Right ventricle myocardium superior (tissue), 1 donor: ENCODE measurements at places on chromosomes 4 and X.

- DNase-seq, result no peak
These were observed 620.0 kb downstream of the ADGRL3 start for GRCh38 chr4:61820136-61820535.

GRCh38 chr4:78642934-78643333 lies 91.4 kb downstream of the ANXA3 start:
- no peak for DNase-seq

DNA sequence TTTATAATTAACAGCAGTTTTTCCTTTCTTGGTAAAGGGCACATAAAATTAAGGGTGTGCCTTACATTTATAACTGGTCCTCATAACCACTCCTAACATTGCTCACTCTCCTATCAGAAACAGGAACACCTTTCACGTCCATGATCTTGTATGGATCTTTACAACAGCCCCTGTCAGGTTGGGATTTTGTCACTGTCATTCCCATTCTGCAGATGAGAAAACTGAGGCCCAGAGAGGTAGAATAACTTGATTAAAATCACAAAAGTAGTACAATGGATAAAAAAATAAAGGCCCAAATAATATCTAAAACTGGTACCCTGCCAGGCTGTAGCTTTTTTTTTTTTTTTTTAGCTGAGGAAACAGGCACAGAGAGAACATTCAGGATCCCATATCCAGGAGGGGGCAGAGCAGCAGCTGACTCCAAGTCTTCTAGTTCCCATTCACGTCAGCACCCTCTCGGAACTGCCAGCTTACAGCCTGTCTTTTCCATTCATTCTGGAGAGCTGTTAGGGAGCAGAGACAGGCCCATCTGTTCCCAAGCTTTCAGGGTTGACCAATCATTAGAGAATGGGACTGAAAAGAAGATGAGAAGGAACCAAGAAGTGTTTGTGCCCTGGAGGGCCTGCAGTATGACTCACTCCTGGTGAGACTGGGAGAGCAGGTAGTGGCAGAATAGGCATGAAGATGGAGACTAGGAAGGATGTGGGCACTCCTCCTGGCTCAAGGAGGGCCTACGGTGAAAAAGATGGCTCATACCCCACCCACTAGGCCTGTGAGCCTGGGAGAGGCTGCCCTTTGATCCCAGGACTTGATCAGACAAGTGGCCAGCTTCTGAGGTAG lies 7.3 kb downstream of the SUV39H1 start:
- DNase-seq, result no peak

DNA sequence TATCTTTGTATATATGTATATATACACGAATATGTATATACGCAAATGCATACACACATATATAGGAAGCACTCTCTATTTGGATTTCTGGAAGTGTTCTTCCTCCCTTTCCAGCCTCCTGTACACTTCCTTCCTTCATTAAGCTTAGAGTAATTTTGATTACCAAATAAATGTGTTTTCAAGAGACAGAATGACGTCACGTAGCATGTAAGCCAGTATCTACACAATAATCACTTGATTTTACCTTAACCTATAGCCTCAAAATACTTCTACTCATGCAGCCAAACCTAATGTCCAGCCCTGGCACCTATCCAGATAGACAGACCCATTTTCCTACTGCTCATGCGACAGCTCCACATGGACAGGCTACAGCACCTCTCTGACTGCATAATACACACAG lies 29.9 kb downstream of the MAGEA10 start:
- no peak for DNase-seq

GRCh38 chr4:185958094-185958747 lies 110.7 kb upstream of the TLR3 start:
- no peak for DNase-seq

GRCh38 chr4:118273642-118274041 lies 79.2 kb downstream of the PRSS12 start:
- DNase-seq, result no peak

GRCh38 chr4:176479767-176480166 lies 160.0 kb downstream of the SPCS3 start:
- no peak for DNase-seq

- DNase-seq, result no peak
These were observed 333.6 kb upstream of the IGFBP7 start for GRCh38 chr4:57443787-57444186.

DNA sequence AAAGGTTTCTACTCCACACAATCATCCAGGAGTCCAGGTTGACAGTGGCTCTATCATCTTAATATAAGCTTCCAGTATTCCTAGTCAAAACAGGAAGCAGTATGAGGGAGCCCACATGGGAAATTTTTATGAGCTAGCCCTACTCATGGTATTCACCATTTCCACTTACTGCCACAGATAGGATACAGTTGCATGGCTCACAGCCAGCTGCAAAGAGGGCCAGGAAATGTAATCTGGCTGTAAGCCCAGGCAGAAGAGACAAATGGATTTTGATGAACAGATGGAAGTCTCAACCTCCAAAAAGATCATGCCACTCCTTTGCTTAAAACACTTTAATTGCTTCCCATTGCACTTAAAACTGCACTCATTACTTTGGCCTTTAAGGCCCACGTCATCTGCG lies 150.6 kb downstream of the ADAMTS3 start:
- DNase-seq, result peak; percentile 63

DNA sequence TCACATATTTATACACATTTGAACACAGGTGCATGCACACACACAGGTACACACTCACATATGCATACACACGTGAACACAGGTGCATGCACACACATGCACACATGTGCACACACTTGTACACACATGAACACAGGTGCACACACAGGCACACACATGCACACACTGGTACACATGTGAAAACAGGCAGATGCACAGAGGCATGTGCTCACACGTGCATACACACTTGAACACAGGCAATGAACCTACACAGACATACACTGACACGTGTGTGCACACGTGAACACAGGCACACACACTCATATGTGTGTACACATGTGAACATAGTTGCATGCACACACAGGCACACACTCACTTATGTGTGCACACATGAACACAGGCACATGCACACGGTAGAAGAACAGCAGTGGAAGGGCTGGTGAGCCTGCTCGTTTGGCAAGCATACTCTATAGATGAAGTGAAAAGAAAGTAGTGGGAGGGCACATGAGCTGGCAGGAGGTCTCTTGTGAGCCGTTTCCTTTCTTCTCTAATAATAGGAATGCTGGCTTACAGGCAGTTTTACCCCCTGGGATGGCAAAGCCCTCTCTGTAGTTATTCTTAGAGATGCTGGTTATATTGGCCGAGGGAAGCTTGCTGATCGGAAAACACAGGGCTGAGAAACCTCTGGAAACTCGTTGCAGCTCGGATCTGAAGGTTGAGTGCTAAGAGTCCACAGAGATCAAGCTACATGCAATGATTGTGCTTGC lies 279.6 kb upstream of the CLNK start:
- no peak for DNase-seq

GRCh38 chrX:2474280-2474962 lies 26.4 kb downstream of the DHRSX start:
- DNase-seq, result no peak

GRCh38 chrX:8849458-8849857 lies 48.3 kb upstream of the FAM9A start:
- no peak for DNase-seq

DNA sequence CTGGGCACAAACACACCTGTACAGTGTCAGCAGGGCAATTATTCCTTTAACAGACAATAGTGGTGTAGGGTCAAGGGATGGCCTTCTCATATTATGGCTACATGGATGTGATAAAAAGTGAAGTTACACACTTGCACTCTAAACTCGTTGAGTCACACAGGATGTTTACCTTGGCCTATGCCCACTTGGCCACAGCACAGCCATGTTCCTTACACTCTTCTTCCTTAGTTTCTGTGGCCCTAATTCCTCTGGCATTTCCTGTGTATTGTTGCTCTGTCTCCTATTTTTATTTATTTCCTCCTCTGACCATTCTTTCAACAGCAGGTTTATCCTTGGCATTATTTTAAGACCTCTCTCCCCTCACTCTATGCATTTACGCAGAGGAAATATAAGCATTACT lies 86.8 kb upstream of the NPFFR2 start:
- DNase-seq, result no peak

- no peak for DNase-seq
These were observed 67.5 kb downstream of the AGTR2 start for GRCh38 chrX:116238093-116238492.

GRCh38 chr4:159353422-159354116 lies 250.7 kb downstream of the RAPGEF2 start:
- DNase-seq, result peak; percentile 61

GRCh38 chr4:40909363-40909876 lies 159.7 kb downstream of the NSUN7 start:
- DNase-seq, result no peak

DNA sequence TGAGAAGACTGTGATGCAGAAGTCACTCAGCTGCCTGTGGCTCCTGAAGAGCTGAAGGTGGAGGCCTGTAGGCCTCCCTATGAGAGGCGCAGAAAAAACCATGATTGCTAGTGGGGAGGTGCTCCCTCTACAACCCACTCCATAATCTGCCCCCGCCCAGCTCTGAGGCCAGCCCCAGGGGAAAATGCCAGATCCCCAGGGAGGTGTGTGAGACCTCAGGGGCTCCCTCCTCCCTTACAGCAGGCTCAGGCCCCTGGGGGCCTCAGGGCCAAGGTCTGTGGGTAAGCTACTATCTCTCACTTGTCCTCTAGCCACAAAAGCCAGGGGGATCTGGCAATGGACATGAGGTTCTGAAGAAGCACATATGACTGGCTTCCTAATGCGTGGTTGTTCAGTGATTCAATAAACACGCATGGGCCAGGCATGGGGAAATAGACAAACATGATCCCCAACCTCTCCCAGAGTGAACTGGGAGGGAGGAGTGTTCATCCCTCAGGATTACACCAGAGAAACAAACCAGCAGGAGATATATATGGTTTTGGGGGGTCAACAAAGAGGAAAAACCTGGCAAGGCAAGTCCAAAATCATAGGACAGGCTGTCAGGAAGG lies 51.0 kb upstream of the MTM1 start:
- DNase-seq, result no peak

- DNase-seq, result no peak
These were observed 10.1 kb downstream of the DHRSX start for GRCh38 chrX:2490634-2491033.

DNA sequence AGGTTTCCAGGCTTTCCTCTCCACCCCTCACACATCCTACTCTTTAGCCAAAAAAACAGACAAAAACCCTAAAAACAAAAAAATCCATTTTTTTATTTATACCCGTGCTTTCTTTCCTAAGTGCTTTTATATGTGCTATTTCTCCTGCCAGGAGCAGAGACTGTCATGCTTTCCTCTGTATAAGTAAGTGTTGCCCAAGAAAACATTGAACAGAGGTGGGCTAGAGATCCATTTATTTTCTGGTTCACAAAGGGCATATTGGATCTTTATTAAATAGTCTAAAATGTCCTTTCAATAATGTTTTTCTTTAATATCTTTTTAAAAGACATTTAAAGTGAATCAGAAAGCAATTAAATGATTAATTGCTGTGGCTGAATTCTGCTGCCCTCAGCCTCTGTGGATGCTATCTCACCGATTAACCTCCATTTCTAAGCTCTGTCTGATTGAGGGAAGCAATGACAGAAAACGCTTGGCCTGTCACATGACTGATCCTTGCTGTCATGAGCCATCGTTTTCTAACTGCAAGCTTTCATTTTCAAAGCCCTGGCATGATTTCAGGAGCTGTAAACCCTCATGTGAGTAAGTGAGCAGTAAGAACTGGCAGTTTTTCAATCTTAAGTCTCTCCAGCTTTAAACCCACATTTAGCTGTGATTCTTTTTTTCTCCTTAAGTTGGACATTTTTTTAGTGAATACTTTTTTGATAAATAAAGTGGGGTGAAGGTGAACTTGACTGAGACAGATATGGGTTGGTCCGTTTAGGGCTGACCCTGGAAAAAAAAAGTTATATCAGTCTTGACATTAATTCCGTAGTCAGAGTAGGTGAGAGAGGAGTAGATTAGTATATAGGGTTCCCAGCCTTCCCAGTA lies 180.7 kb upstream of the PGRMC2 start:
- peak; percentile 48 for DNase-seq

DNA sequence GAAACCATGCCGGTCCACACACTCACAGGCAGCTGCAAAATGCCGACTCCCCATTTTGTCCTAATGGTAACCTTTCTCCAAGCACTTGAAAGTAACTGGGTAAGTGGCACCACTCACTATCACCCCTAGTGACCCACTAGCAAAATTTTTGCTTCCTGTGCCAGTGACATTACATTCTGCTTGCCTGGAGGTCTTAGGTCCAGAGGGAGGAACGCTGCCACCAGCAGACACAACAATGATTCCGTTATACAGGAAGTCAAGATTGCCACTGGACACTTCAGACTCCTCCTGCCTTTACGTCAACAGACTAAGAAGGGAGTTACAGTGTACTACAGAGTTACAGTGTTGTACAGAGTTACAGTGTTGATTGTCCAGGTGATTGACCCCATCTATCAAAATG lies 11.8 kb upstream of the TMEM192 start:
- DNase-seq, result no peak

DNA sequence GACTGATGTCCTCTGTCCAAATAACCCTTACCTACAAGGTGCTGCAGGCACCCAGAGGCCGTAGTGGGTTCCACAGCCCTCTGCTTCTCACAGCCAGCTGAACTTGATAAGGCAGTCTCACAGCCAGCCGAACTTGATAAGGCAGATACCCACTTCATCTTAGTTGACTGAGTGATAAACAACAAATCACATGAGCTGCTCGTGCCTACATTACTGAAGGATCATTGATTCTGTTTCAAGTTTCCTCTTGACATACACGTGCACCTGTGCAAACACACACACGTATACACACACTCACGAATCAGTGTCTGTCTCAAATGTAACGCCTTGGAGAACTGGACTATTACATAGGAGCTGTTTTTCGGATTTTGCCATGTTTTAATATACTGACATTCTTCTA lies 276.3 kb downstream of the DCTD start:
- no peak for DNase-seq
